ENCODE measurements at places on chromosomes 3 and 15. TPM values are rescaled to one million over a fixed set of nuclear protein-coding genes. Genes with fewer than 3 reads are reported as not detected.

DNA sequence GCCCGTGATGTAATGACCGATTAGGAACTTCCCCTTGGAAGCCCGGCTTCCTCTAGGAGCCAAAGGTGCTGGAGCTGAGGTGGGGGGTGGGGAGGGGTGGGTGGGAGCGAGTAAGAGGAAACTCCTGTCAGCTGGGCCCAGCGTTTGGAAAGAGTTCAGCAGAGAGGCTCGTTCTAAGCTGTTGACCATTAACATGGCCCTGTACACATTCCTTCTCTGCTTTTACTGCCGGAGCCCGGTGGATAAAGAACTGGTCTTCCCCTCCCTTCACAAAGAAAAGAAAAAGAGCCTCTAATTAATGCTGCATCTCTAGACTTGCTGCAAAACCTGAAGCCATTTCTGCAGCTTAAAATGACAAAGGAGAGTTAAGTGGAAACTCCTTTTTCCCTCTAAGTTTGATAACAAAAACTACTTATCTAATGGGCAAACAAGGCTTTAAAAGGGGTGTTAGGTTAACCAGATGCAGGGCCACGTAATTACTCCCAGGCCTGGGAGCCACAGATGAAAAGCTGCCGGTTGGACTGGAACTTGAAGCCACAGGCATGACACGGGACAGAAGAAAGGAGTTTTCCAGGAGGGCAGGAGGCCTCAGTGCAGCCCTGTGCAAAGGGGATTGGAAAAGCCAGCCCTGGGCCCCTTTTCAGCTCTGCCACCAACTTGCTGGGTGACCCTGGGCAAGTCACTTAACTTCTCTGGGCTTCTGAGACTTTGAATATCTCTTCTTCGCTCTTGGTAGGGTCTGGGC is 71.3 kb downstream of the SMAD6 start:
- no peak for DNase-seq

- DNase-seq, result no peak
Measured at GRCh38 chr3:146640955-146641867, 36.1 kb upstream of the PLSCR5 start.

GRCh38 chr3:70963431-70964275 is 619.9 kb downstream of the FOXP1 start:
- DNase-seq, result no peak

- DNase-seq, result no peak
Measured at GRCh38 chr3:21235491-21235890, 515.5 kb downstream of the ZNF385D start.

Gene QRICH1
- total RNA-seq, result 164 TPM

DNA sequence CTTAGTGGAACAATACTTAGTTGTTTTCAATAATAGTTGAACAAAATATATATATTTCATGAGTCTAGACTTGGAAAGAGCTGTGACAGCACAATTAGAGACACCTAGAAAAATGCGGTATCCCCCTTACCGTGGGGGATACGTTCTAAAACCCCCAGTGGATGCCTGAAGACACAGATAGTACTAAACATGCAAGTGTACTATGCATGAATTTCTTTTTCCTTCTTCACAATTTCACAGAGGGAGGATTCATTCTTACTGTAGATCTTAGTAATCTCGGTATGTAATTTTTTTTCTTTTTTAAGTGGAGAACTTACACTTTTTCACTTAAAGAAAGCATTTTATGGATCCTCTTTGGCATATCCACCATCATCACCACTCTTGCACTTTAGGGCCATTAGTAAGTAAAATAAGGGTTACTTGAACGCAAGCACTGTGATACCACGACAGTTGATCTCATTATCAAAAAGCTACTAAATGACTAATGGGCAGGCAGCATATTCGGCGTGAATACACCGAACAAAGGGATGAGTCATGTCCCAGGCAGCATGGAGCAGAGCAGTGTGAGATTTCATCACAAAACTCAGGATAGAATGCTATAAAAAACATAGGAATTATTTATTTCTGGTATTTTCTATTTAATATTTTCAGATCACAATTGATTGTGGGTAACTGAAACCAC is 72.3 kb upstream of the ZNF280D start:
- no peak for DNase-seq

Gene UBE3A
- 108 TPM for total RNA-seq

DNA sequence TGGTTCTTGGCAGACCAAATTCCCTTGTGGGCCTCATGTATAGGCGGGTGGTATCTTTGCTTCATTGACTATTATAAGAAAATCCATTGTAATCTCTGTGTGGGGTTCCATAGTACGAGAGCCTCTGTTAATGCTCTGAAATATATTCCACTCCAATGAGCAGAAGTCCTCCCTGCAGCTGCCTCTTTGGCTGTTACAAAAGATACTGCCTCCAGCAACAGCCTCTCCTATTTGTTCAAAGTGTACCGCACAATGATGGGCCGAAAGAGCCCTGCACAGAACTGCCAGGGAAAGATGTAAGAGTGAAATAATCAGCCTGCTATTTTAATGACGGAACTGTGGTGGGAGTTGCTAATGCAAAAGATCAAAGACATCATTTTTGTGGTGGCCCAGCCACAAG is 48.9 kb downstream of the GRK7 start:
- DNase-seq, result no peak

DNA sequence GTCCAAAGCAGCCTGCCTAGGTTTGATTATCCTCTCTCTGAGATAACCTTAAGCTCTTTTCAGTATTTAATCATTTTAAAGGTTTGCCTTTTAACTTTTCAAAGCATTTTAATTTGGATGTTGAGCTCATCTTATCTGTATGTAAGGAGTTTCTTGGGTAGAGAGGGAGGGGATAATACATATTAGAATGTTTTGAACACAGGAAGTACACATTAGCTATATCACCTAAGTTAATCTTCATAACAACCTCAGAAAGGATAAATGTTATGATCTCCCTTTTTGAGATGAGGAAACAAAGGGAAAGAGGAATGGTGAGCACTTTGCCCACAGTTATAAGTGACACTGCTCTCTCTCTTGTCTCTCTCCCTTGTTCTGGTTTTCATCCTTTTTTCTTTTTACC is 2.2 kb upstream of the CD47 start:
- no peak for DNase-seq

Gene MESD
- 27.0 TPM for total RNA-seq

Gene MASP1
- not detected for total RNA-seq

Gene GPR62
- total RNA-seq, result not detected

Gene TRH
- not detected for total RNA-seq

- no peak for DNase-seq
Measured at GRCh38 chr3:172536505-172536904, 13.3 kb upstream of the TNFSF10 start.

GRCh38 chr3:184603151-184604030 is 41.8 kb downstream of the EPHB3 start:
- no peak for DNase-seq

Gene OR5K3
- total RNA-seq, result not detected

DNA sequence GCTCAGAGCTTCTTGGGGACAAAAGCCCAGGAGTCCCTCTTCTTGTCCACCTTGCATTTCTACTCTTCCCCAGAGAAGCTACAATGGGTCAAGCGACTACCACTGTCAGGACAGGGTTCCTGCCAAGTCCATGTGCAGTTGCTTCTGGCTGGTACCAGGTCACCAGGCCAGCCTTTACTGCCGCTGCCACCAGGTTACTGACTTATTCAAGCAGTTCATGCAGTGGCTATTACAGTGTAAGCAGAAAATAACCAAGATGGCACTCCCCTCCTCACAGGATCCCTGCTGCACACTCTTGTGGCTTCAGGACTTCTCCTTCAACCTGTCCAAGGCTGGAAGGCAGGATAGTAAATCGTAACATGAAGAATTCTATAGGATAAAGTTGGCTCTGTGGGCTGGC is 42.1 kb downstream of the CTDSPL start:
- DNase-seq, result no peak

Gene ZBTB20
- 3.3 TPM for total RNA-seq

DNA sequence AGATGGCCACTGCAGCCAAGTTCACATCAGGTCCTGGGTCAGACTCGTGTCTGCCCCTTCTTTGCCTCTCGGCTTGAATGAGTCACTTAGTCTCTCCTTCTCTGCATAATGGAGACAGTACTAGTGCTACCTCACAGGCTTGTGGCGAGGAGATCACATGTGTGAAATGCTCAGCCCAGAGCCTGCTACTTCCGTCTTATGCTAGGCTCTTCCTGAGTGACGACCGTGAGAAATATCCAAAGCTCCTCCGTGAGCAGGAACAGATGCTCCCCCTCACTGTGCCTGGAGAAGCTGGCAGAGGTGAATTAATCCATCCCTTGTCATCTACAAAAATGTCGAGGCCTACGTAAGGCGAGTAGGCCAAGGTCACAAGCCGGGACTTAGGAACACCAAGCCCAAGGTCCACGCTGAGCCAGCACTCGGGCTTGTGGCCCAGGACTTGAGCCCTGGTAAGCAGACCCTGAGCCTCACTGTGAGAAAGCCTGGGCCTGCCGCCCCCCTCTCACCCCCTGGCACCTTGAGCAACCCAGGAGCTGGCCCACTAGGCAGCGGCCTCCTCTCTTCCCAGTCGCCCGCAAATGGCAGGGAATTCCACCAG is 17.9 kb downstream of the PAK6 start:
- no peak for DNase-seq

Data from activated T-helper 2 cell treated with anti-CD3 and anti-CD28 coated beads, Interferon-gamma antibody, Interleukin-2, Interleukin-4, amounts not matched to agents 10 μg/mL and 5 μg/mL and 100 μg/mL, durations not matched to agents 14 hours and 24 hours and 36 hours (primary cell).